M059J (cell line): ENCODE measurements at places on chromosomes 6 and 20.

DNA sequence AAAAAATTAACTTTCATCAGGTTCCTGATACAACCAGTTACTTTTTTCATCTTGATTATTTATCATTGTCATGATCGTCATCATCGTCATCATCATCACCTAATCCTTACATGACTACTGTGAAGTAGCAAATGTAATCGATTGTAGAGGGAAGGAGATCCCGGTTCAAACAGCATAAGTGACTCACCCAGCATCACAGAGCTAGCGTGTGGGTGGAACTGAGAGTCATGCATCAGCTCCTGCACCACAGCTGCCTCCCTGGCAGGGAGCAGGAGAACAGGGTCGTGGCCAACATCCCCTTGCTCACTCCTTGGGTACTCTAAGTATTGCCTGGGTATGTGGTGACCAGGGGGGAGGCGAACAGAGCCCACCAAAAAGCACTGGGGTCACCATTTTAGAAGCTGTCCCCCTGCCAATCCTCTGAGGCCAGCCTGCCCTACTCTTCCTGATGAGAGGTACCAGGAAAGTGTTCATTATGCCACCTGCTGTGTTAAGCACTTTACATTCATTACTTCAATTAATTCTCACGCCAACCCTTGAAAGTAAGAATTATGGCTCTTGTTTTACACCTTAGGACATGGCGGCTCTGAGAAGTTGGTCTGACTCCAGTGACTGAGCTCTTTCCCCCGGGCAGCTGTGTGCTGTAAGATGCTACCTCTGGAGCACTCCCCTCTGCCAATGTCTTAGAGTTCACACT lies 425.2 kb downstream of the CD83 start:
- peak; percentile 72 for DNase-seq

- DNase-seq = no peak
Observed at GRCh38 chr6:106811088-106811686, 163.3 kb downstream of the CD24 start.

DNA sequence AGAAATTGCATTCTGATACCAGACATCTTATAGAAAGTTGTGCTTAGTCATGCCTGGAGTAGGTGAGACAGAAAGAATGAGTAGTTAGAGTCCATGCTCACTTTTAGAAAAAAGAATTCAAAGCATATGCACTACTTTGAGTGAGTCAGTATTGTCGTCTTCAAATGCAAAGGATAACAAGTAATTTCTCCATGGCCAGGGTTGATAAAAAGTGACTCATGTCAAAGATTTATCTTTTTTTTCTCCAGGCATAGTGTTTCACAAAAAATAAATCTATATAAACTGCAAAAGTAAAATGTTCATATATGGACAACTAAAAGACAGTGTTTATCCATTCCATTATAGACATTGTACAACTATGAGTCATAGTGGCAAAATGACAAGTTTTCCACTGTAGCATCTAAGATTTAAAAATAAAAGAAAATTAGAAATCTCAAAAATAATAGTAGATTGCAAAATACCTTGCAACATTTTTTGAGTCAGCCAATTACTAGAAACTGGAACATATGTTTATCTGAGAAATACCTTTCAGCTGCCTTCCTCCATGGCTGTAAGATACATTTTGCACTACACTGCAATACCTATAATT lies 329.6 kb downstream of the GRIK2 start:
- DNase-seq = peak; percentile 59

GRCh38 chr6:44255105-44255808 lies 2.1 kb downstream of the SLC35B2 start:
- DNase-seq = peak; percentile 36

- DNase-seq = no peak
Observed at GRCh38 chr20:48734104-48734749, 93.6 kb downstream of the PREX1 start.

DNA sequence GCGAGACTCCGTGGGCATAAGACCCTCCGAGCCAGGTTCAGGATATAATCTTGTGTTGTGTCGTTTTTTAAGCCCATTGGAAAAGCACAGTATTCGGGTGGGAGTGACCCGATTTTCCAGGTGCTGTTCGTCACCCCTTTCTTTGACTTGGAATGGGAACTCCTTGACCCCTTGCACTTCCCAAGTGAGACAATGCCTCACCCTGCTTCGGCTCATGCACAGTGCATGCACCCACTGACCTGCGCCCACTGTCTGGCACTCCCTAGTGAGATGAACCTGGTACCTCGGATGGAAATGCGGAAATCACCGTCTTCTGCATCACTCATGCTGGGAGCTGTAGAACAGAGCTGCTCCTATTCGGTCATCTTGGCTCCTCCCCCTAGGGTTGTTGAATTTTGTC lies 307.7 kb upstream of the DEFB115 start:
- no peak for DNase-seq

DNA sequence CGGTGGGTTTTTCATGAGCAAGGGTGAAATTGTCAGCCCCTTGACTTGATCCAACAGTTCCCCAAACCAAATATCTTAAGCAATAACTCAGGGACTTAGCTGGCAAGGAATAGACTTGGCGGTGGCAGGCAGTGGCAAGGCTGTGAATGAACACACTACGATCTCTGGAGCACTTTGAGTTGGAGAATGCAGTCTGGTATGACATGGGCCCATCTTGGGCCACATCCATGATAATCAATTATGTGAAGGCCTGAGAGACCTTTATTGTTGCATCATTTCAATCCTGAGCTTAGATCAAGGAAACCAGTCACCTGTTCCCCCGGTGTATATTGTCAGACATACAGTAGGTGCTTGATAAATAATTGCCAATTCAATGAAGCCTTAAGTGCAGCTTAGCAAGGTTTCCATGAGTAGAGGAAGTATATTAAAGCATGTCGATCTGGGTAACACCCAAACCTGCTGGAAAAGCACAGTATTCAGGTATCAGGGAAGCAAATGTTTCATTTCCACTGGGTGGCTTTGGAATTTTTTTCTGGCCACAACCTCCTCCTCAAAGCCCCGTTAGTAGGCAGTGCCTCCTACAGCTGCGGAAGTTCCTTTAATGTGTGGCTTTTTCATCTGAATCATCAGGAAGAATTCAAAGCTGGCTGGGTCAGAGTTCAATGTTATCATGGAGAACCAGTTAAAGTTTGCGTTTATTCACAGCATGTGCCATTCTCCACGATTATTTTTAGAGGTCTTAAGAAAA lies 10.2 kb downstream of the CASS4 start:
- DNase-seq = peak; percentile 93

GRCh38 chr20:35091816-35092523 lies 637 bp downstream of the TRPC4AP start:
- peak; percentile 39 for DNase-seq

DNA sequence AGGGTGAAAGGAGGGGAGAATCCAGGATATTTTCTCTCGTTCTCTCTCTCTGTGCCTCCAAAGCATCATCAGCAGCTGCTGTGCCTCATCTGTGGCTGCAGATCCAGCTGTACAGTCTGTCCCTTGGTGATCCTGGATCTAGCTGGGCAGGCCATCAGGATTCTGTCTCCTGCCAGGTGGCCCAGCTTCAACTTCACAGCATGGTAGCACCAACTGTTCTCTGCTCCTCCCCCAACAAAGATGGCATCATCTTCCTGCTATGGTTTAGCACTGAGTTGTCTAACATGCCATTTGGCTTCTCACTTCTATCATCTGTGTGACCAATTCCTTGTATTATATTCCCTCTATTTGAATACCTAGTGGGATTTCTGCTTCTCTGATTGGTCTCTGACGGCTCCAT lies 28.6 kb upstream of the ARFGEF2 start:
- DNase-seq = no peak

DNA sequence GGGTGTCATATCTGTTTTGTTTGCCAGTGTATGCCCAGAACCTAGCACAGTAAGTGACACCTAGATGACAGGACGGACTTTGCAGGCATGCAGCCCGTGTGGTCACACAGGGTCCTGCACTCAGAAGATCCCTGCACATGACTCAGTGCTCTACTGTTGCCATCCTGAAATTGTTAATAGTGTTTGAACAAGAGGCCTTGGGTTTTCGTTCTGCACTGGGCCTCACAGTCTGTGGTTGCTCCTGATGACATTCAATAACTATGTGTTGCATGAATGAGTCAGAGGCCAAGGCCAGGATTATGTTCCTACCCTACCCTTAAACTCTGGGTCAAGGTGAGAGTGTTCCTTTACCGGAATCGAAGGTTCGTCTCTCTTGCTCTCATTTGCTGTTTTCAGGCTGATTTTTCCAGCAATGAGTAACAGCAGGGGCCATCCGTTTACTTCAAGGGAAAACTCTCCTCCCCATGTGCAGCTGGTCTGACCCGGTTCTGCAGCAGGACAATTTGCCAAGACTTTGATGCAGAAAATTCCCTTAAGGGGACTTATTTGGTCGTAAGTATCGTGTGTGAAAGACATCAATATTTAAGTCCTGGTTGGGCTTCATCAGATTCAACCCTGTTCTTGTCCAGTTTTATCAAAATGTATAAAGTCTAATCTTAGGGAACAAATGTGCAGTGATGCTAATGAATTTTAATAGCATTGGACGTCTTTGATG lies 13.0 kb upstream of the PFDN4 start:
- peak; percentile 74 for DNase-seq

- no peak for DNase-seq
Observed at GRCh38 chr6:140966676-140967075, 1166.0 kb upstream of the GJE1 start.

- peak; percentile 75 for DNase-seq
Observed at GRCh38 chr6:68082086-68082485, 553.0 kb upstream of the ADGRB3 start.

DNA sequence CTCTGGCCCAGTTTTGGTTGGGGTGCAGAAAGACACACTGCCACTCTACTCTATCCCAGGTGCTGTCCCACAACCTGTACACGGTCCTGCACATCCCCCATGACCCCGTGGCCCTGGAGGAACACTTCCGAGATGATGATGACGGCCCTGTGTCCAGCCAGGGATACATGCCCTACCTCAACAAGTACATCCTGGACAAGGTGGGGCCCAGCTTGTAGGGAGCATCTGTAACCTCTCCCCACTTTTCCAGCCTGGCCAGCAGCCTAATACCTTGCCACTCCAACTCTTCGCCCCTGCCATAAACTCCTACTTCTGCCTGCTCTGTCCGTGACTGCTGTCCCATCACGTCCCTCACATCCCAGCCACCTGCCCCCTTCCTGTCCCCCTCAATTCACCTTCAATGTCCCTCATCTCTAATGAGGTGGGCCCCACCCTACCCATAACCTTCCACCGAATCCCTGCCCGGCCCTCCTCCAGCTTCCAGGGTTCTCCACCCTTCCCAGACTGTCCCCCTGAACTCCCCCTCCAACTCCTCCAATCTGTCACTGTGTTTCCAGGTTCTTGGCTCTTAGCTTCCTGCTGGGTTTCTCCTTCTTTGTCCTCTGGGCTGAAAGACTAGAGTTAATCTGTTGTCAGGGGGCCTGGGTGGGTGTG lies 12.1 kb downstream of the DEF6 start:
- DNase-seq = no peak

DNA sequence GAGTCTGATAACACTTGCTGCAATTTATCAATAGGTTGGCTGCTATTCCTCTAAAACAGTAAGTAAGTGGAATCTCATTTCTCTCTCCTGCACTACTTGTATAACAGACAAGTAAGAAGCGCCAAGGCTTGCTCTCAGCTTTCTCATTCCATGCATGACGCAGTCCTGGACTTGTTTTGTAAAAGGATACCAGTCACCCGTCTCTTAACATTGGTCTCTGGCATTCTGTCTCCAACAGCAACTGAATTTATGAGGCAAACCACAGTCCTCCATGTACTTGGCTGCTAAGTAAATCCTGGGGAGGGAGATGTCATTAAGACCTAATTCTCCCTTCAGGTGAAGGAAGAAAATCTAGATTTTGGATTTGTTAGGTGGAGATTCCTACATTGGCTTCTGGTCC lies 115.4 kb downstream of the OPN5 start:
- DNase-seq = peak; percentile 62

GRCh38 chr6:144179828-144180227 lies 29.5 kb downstream of the STX11 start:
- no peak for DNase-seq

DNA sequence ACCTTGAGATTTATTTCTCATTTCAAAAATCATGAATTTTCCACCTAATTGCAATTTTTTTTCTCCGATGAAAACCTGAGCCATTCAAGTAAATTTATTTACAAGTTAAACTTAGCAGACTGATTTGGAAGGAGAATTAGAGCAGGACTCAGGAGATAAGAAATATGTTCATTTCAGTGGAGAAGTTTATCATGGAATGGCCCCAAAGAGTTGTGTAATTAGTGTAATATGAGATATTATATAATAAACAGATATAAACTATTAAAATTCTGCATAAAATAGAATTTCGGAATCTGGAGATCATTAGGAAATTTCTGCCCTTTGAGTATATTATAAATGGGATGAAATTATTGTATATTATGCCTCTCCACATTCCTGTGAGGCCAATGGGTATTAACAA lies 596.8 kb downstream of the QKI start:
- no peak for DNase-seq

DNA sequence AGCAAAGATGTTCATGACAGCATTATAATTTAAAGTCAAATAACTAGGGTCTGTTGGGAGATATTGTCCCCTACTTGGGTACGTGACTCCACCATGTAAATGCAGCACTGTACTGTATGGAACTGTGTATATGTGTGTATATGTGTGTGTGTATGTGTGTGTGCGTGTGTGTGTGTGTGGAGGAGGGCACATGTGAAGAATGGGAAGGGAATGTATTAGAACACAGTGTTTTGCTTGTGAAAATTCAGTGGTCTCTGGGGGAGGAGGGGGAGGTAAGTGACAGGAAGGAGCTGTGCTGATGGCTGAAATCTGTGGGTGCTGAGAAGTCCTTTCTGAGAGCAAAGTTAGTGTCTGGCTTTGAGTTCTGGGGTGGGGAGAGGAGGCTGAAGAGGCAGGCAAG lies 23.9 kb upstream of the VEGFA start:
- no peak for DNase-seq

DNA sequence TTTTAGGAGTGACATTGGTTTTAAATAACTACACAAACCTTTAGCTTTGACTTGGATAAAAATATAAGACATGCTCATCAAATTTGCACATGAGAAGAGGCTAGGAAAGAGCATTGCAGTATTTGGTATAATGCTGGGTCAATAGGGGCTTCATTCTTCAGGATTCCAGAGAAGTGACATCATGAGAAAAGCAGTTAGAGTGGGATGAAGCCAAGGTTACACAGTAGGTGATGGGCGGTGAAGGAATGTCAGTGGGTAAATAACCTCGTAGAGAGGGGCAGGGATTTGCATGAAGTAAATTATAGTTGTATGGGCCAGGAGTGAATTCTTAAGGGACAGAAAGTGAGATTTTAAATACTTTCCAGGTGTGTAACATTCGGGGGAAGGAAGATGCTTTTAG lies 216.2 kb downstream of the RFPL4B start:
- DNase-seq = peak; percentile 86

GRCh38 chr6:127949251-127949650 lies 48.4 kb upstream of the THEMIS start:
- DNase-seq = no peak

- DNase-seq = no peak
Observed at GRCh38 chr20:57470666-57471495, 54.1 kb downstream of the CTCFL start.

GRCh38 chr6:146310628-146311027 lies 233.0 kb upstream of the RAB32 start:
- DNase-seq = no peak
